Activated CD4-positive, CD25-positive, alpha-beta regulatory T cell treated with anti-CD3 and anti-CD28 coated beads, Interleukin-2, amount 50 U/mL, for 72 hours (primary cell): ENCODE measurements at places on chromosomes 7 and 10.

DNA sequence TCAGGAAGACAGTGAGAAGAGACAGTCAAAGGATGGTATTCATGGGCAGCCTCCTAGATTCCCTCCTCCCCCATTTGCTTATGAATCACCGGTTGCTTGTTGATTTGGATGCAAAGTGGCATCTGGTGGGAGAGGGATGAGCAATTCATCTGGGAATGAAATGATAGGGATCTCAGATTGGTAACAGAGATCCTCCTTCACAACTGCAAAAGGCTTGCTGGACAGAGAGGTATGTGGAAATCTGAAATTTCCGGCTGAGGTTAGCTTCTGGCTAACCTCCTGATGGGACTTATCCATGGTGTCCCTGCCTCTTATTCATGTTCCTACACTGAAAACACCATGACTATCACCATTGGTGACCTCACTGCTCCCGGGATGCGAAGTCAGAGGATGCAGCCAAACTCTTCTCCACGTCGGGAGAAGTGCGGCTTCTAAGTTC, 48.4 kb upstream of the PODXL start:
- DNase-seq: no peak

DNA sequence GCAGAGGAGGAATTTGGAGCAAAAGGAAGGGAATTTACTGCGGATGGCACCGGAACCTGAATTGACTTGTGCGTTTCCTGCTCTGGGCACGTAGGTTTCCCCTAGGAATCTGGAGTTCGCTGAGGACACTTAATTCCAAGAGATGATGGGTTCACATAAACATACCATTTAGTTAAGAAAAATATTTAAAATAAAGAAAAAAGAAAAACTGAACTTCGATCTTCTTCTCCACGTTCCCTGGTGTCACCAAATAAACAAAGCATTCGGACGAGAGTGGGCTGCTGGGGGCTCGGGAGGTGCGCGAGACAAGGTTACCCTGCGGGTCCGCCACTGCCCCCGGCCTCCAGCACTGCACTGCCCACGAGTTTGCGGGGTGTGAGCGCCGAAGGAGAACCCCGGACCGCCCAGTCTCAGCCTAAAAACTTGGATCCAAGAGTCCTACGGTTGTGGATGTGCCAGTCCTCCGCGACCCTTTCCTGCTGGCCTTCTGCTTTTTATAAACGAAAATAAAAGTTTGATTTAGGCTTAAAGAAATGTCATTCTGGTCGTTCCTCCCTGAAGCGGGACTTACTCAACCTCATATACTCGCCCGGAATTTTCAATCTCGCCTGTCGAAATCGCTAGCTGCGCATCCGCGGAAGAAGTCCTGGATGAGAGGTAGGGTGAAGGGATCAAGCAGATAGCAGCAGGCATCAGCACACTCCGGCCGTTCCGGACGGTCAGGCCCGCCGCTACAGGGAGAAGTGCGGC, 30.3 kb downstream of the SKIDA1 start:
- no peak for DNase-seq

DNA sequence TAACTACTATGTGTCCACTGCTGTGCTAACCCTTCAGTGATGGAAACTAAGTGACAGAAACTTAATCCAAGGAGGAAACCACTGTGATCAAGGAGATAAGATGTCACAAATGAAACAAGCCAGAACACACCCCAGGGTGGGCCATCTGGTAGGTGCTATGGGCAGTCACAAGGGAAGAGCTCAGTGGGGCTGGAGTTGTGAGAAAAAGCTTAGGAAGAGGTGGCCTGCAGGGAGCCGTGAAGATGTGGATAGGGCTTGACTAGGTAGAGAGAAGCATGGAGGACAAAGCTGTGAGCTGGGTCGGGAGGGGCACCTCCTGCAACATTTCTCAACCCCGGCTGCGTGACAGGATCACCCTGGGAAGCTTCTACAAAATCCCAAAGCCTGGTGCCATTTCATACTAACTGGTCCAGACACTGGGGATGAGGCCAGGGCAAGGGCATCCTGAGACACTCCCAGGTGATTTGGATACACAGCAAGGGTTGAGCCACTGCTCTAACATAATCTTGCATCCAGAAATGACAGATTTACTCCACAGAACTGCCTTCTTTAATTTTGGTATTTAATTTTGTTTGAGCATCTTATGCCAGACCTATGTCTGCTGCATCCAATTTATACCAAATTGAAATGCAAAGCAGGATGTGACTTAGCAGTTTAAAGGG, 69.3 kb downstream of the OSBPL3 start:
- DNase-seq: no peak

- DNase-seq: no peak
Measured at GRCh38 chr10:88281592-88282347, 301.3 kb downstream of the RNLS start.

- DNase-seq: no peak
Measured at GRCh38 chr10:17712717-17713471, 39.1 kb upstream of the TMEM236 start.
